Subcutaneous adipose tissue (tissue), 4 donors: ENCODE measurements at places on chromosomes 4 and X. TPM values are rescaled to one million over a fixed set of nuclear protein-coding genes. Genes with fewer than 3 reads are reported as not detected.

CDX4 gene
- total RNA-seq, result not detected

PFKFB1 gene
- total RNA-seq, result 4.7 TPM

PSAPL1 gene
- not detected for total RNA-seq

PRAF2 gene
- total RNA-seq, result 7.8 TPM

GATA1 gene
- total RNA-seq, result 0.44 TPM

CD38 gene
- 42.1 TPM for total RNA-seq

SLC16A2 gene
- total RNA-seq, result 15.0 TPM

C4orf51 gene
- not detected for total RNA-seq

CXCL11 gene
- not detected for total RNA-seq

SOWAHB gene
- total RNA-seq, result not detected

GUCY1A1 gene
- 7.0 TPM for total RNA-seq

PLXNB3 gene
- total RNA-seq, result 28.2 TPM

MTNR1A gene
- not detected for total RNA-seq

CTPS2 gene
- 13.4 TPM for total RNA-seq

AVPR2 gene
- 13.9 TPM for total RNA-seq

FATE1 gene
- not detected for total RNA-seq

MAGEC1 gene
- total RNA-seq, result not detected

SPIN4 gene
- 3.3 TPM for total RNA-seq

HPSE gene
- total RNA-seq, result 5.4 TPM

SERTM2 gene
- total RNA-seq, result not detected

ADGRL3 gene
- total RNA-seq, result 8.8 TPM

HS3ST1 gene
- 1.3 TPM for total RNA-seq

CYLC1 gene
- not detected for total RNA-seq

ADH1B gene
- 6,526 TPM for total RNA-seq

CITED1 gene
- 3.2 TPM for total RNA-seq

MAGEA1 gene
- total RNA-seq, result not detected

DCHS2 gene
- not detected for total RNA-seq

FAM47E gene
- 8.9 TPM for total RNA-seq

ARX gene
- not detected for total RNA-seq

FAAH2 gene
- 1.5 TPM for total RNA-seq

CCSER1 gene
- 18.1 TPM for total RNA-seq

EREG gene
- 1.8 TPM for total RNA-seq

SLC9B2 gene
- 17.4 TPM for total RNA-seq

UCP1 gene
- not detected for total RNA-seq

SPANXN3 gene
- total RNA-seq, result not detected

CSAG1 gene
- not detected for total RNA-seq

DGKK gene
- total RNA-seq, result not detected

AMER1 gene
- total RNA-seq, result 2.8 TPM

TEX13A gene
- not detected for total RNA-seq

ZNF711 gene
- total RNA-seq, result 0.66 TPM

CT55 gene
- not detected for total RNA-seq

BST1 gene
- total RNA-seq, result 34.0 TPM

SPOCK3 gene
- not detected for total RNA-seq

RAB33A gene
- 3.6 TPM for total RNA-seq

MAML3 gene
- total RNA-seq, result 3.5 TPM

MAOB gene
- total RNA-seq, result 143 TPM

RNF212 gene
- 8.2 TPM for total RNA-seq

PDE6B gene
- total RNA-seq, result 2.0 TPM

EIF2S3 gene
- 115 TPM for total RNA-seq

GABRA4 gene
- not detected for total RNA-seq
